Transverse colon (tissue), 4 donors: ENCODE measurements at places on chromosomes 12 and 14. TPM values are rescaled to one million over a fixed set of nuclear protein-coding genes. Genes with fewer than 3 reads are reported as not detected.

RPS26 gene
- 283 TPM for total RNA-seq

RNU4-1 gene
- under 0.01 TPM for total RNA-seq

CELA1 gene
- not detected for total RNA-seq

TBK1 gene
- total RNA-seq = 13.1 TPM

TAS2R20 gene
- total RNA-seq = 5.6 TPM

PRH2 gene
- total RNA-seq = not detected

ZNF410 gene
- total RNA-seq = 47.6 TPM

FOXN4 gene
- total RNA-seq = not detected

TGFB3 gene
- total RNA-seq = 5.7 TPM

GXYLT1 gene
- 3.6 TPM for total RNA-seq

DNA sequence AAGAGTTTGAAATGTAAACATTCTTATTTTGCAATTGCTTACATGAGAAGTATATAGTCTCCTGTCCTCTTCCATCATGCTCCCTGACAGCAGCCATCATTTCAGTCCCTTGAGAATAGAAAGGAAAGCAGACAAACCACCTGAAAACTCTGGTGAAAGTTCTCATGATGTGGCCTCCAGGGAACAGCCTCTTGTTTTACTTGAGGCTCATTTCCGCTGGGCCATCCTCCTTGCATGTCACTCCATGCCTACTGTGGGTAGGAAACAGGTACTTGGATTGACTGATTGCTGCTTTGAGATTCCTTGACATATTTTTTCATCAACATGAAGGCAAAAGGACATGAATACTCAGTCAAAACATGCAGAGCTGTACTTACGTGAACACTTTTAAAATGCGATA lies 6.0 kb downstream of the SYT1 start:
- no peak for DNase-seq

DNA sequence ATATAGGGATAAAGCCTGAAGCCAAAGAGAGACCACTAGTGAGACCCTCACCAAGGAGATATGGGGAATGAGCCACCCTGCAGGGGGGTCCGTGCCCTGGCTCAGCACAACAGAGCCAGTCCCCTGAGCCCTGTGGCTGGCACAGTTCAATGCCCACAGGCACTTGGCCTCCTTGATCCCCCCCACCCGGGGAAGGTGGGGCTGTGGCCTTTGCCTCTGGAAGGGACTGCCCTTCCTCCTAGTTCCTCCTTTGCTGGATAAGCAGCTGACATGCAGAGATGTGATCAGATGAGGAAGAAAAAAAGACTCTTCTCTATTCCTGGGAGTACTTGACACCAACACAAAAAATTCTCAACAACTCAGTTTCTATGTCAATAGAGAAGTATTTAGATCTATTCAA lies 19.9 kb downstream of the TTC7B start:
- DNase-seq = no peak

GRCh38 chr12:34393086-34393820 lies 371.0 kb downstream of the ALG10 start:
- DNase-seq = no peak

DNA sequence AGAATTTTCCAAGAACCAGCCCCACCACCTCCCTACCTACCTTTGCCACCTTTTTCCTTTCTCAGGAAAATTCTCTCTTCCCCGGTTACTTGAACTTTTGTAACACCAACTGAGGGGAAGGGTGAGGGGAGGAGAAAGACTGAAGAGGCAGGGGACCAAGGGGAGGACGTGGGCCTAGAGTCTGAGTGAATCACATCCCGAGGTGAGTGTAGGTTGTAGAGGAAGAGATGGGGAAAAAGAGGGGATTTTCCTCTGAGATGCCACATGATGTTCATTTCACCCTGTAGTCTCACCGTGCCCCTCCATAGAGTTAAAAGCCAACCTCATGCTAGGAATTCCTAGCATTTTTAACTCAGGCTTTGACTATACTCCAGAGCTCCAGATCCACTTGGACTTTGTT lies 311.8 kb downstream of the RPAP3 start:
- DNase-seq = no peak

DNA sequence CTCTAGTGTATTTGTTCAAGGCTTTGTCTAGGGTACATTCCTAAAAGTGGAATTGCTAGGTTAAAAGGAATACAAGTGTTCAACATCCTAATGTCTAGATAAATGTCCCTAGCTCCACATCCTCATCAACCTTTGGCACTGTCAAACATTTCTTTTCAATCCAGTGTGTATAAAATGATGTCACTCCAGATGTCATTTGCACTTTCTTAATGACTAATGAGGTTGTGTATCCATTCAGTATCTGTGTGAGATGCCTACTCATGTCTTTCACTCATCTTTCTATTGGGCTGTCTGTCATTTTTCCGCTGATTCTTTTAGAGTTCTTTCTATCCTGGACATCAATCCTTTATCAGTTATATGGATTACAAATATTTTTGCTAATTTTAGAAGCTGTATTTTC lies 43.3 kb downstream of the ARMH4 start:
- DNase-seq = no peak

- no peak for DNase-seq
These were observed 123.7 kb upstream of the MDM1 start for GRCh38 chr12:68455691-68456345.

DNA sequence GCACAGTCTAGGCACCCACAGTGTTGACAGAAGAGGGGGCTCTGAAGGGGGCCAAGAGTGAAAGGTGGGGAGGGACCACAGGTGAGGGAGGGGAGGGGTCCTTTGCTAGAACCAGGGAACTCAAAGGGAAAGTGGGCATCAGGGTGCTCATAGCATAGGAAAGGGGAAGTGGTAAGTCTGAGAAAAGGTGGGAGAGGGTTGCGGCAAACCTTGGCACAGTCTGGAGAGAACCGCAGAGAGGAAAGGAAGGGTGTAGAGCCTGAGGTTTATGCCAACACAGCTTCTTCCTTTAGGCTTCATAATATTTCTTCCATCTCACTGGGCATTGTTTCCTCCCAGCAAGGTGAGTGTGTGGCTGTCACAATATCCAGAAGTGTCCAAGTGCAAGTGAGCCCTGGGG lies 11.5 kb upstream of the PLEK2 start:
- DNase-seq = no peak

GRCh38 chr14:94827711-94828447 lies 58.0 kb upstream of the GSC start:
- peak; percentile 31 for DNase-seq

DNA sequence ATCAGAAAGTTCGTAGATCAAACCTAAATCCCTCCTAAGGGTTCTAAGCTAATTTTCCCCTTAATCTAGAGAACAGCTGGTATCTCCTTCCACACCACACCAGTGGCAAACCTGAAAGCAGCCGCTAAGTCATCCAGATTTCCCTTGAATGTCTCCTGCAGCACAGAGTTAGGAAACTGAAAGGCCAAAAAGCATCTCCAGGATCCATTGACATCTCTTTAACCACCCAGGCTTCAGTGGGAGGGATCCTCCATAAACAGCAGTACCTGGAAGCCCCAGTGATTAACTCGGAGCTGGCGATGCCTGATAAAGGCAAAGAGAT lies 47.6 kb downstream of the CRACR2A start:
- DNase-seq = no peak

- peak; percentile 54 for DNase-seq
These were observed 49.9 kb downstream of the LRRC74A start for GRCh38 chr14:76876076-76876475.

DNA sequence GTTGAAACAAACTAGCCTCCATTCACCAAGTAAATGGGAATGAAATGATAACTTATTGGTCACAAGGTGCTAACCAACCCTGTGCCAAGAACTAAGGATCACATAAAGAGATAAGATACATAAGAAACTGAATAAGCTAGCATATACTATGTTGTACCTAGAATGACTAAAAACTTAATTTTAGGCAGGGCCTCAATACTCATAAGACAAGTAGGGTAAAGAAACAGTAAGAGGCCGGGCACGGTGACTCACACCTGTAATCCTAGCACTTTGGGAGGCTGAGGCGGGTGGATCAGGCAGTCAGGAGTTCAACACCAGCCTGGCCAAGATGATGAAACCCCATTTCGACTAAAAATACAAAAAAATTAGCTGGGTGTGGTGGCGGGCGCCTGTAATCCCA lies 17.7 kb downstream of the GDF11 start:
- DNase-seq = no peak

DNA sequence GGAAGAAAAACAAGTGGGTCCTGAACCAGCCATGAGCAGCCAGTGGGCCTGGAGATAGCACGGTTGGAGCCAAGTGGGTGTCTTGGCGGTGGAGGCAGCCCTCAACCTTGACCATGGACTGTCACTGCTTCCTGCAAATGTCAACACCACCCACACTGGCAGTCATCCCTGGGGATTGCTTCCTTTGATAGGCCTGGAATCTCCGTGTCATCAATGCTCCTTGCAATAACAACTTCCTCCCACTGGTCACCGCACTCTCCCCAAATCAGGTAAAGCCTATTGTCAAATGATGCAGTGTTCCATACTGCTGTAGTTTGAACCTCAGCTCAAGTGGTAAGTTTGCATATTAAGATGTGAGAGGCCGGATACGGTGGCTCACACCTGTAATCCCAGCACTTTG lies 129.1 kb downstream of the NTF3 start:
- no peak for DNase-seq

- DNase-seq = no peak
These were observed 35.9 kb downstream of the ALDH1L2 start for GRCh38 chr12:105048315-105048714.

DNA sequence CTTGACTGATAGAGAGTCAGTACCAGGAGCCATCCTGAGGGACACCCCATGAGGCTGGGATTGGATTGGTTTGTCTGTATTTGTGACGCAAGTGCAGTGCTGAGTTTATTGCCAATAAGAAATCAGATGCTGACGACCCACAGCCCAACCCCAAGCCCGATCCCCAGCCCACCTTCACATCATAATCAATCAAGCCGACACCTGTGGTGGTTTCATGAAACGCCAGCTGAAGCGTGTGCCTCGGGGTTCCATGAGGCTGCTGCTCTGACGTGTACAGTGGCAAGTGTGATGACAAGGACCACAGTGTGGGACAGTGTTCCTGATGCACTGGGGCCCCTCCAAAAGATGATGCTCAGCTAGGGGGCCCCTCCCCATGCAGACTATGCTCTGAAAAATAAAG lies 62.1 kb upstream of the C14orf180 start:
- no peak for DNase-seq

- peak; percentile 75 for DNase-seq
These were observed 3.2 kb upstream of the FICD start for GRCh38 chr12:108511633-108512540.

- DNase-seq = no peak
These were observed 11.4 kb upstream of the ART4 start for GRCh38 chr12:14854586-14855183.

DNA sequence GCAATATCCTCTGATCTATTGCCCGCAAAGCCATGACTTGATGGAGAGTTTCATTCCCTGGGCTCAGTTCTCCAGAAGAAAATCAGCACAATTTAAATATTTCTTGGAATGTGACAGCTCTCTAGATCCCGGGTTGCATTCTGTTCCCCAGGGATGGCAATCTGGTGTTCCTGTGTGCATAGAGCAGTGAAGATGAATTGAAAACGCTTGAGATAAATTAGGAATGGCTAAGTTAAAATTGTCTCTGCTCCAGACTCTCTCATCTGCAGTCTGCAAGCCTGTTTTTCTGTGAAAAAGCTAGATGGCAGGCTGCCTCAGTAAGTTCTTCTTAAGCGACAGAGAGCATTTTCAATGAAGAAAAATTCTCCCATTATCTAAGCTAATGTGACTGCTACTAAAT lies 582.5 kb upstream of the MGAT4C start:
- DNase-seq = no peak

GRCh38 chr12:4450551-4451112 lies 5.0 kb upstream of the FGF6 start:
- DNase-seq = no peak

DNA sequence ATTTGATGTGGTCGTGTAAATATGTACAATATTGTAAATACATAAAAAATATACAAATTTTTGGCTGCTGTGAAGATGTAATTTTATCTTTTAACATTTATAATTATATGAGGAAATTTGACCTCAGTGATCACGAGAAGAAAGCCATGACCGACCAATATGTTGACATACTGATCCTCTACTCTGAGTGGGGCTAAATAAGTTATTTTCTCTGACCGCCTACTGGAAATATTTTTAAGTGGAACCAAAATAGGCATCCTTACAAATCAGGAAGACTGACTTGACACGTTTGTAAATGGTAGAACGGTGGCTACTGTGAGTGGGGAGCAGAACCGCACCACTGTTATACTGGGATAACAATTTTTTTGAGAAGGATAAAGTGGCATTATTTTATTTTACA lies 49.6 kb downstream of the TBK1 start:
- no peak for DNase-seq

- DNase-seq = no peak
These were observed 1016.4 kb downstream of the NRXN3 start for GRCh38 chr14:79186523-79186922.

DNA sequence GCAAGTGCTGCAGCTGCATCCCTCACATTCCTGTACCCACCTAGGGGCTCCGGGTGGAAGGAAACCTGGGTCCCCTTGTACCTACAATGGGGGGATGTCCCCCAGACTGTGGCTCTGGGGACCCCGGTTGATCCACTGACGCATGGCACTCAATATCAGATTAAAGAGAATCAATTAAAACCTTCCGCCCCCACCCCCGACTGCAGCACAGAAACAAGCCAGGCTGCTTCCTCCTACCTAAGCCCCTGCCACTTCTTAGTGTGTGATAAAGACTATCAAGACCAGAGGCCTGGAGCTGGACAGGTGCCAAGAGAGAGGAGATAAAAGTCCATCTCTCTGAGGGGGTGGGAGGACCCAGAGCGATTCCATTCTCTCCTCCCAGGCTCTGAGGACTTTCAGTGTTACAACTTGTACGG lies 28.2 kb upstream of the RPLP0 start:
- DNase-seq = no peak

DNA sequence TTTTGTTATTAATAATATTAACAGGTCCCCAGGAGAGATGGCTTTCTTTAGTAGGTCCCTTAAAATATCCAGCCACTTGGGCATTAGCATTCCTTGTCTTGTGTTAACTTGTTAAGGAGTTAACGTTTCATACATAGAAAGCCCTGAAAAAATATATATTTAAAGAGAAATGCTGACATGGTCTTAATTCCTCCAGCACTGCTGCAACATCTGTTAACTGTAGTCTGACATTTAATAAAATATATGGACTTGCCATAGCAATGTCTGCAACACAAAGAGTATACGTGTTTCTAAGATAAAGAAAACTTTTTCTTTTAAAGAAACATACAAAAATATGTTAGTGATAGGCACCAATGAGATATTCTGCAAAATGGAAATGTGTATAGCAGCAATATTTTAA lies 10.0 kb downstream of the SLC38A4 start:
- no peak for DNase-seq

DNA sequence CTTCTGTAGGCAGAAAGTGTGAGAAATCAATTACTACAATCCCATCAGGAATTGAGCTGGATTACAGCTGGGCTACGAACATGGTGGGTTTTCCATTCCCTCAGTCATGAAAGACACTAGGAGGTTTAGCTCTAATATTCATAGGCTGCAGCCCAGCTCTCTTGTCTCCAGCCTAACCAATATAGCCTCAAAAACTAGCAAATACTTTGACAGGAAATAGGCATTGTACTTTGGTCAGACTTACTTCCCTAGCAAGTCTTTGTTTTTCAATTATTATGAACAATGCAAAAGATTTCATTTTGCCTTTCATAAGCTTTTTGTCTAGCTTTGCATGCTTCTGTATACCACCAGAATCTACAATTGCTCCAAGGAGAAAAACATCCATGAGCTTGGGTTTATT lies 296.2 kb downstream of the GPHN start:
- DNase-seq = no peak

GRCh38 chr12:104538891-104539462 lies 82.2 kb downstream of the CHST11 start:
- no peak for DNase-seq
